CD4-positive, alpha-beta T cell treated with Interleukin-6 for 4 hours (primary cell): ENCODE measurements at places on chromosomes 5 and 9.

GRCh38 chr9:5915438-5915837 lies 24.7 kb downstream of the MLANA start:
- DNase-seq, result no peak

DNA sequence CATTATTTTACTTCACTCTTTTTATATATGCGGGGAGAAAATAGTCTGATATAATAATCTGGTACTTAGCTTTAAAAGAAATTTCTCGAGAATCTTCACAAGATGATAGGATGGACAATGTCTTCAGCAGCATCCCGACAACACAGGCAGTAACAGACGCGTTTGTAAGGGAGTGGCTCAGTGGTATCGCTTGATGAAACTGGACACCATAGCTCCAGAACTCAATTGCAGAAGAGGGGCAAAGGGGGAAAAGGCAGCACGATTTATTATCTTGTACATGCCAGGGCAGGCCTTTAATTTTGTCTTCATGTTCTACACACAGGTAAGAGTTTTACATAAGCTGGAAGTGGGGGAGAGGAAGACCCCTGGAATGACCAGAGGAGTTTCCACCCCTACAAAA lies 15.7 kb downstream of the IL4 start:
- no peak for DNase-seq

- no peak for DNase-seq
Measured at GRCh38 chr5:135578685-135579341, at the start of gene CXCL14. TSS of gene CXCL14 (minus strand) at chr5:135578991. CDS start at chr5:135578778, 213 bp downstream.

- DNase-seq, result no peak
Measured at GRCh38 chr5:27854243-27854852, 816.0 kb upstream of the CDH9 start.

GRCh38 chr5:157388111-157388710 lies 71.8 kb upstream of the NIPAL4 start:
- DNase-seq, result no peak

DNA sequence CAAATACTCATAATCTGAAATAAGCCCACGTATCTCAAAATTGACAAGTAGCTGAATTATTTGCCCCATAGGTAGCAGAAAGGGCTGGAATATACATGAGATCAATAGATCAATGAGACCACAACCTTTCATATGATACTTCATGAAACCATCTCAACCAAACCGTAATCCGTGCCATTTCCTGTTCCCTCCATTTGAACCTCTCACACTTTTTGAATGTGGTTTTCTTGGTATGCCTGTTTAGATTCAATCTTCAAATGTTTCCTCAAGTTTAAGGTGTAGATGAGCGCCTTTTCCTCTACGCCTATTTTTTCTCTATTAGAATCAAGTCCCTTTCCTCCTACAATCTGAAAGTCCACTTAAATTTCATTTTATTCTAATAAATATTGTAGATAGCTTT lies 805.5 kb downstream of the EFNA5 start:
- no peak for DNase-seq

DNA sequence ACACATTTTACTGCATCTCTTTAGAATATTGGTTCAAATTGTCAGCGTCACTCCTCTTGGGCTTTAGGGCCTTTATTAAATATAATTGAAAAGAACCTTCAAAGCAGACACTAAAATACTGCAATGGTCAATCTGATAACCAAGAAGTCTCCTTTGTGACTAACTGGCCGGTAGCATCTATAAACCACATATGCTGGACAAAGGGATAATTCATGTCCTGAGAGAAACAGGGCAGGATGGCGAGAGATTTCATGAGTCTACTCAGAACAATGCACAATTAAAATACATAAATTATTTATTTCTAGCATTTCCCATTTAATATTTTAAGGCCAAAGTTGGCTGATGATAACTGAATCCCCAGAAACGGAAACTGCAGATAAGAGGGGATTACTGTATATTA lies 1083.4 kb upstream of the CDH18 start:
- DNase-seq, result no peak

GRCh38 chr5:84063041-84063440 lies 321.6 kb downstream of the EDIL3 start:
- no peak for DNase-seq

DNA sequence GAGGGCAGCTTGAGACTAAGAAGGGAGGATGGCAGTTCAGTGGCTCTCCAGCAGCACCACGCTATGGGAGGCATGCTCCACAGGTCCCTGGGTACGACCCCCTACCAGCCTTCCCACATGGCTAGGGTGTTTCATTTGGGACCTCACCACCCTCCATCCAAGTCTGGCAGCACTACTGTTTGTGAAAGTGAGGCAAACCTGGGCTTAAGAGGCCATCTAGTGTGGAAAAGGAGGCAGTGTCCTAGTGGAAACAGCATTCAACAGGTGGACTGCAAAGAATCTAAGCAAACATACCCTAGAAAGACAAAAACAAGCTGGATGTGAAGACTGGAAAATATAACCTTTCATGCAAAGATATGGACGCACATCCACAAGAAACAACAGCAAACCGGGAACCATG lies 4.8 kb upstream of the C5orf47 start:
- DNase-seq, result no peak

DNA sequence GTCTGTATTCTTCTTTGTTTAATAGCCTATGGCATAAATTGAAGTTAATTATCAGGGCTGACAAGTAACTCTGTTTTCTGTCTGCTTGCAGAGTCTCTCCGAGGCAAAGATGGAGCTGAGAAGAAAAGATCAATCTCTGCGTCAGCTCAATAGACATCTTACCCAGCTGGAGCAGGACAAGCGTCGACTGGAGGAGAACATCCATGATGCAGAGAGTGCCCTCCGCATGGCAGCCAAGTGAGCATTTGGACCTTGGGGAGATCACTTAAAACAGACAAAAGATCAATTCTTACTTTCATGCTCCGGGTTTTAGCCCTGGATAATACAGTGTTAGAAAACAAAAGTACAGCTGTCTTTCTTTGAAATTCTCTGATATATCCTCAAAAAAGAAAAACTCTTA lies 293.8 kb downstream of the CCDC171 start:
- DNase-seq, result no peak

DNA sequence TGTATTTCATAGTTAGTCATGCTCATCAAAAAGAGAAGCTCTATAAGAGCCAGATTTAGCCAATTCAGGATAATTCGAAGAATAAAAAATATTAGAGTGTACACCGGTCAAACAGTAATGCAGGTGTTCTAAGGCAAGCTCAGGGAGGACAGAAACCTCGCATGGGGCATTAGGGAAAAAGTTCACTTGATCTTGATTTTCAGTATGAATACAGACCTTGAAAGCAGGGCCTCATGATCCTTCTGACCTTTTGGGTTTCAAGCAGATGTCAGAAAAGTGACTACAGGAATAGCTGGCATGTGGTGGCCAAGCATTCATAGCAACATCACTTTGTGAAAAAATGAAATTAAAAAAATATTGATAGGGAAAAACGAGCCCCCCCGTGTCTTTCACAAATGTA lies 394.9 kb downstream of the KIF4B start:
- DNase-seq, result no peak
